ENCODE measurements at places on chromosomes 3 and 15.
A peak's percentile ranks its signal among the peaks of the same experiment; 100 is the strongest.

DNA sequence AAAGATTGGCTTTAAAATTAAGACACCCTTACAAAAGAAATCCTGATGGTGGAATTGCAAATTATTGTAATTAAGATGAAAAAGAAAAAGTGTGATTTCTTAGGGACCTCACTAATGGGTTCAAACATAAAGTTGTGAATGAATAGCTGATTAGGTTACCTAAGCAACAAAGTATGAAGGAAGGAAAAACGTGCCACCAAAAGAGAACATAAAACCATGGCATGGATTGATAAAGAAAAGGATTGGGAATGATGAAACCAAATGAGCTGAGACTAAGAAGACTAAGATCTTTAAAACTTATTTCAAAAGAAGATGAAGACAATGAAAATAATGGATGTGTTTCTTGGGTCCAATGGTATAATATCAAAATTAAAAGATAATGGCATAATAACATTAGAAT is 32.2 kb upstream of the GUCA1C start:
- DNase-seq, result no peak

DNA sequence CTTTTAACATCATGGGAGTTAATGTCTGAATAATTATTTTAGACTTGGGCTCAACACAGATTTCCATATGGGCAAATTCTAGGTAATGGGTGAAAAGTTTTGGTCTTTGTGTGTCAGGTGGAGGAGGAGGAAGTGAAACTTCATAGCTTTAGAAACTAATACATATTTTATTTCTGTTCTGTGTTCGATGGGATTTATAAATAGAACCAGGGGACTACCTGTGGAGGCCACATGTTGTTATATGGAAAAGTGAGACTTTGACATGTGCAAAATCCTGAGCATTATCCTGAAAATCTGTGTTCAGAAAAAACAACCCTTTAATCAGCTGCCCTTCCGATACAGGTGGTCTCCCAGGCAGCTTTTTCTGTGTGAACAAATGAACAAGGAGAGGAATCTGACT is 209.5 kb downstream of the SOX2 start:
- DNase-seq, result no peak

- no peak for DNase-seq
These were observed 16.3 kb upstream of the VPS8 start for GRCh38 chr3:184795522-184796190.

- DNase-seq, result no peak
These were observed 41.1 kb upstream of the MYZAP start for GRCh38 chr15:57550640-57551039.

- DNase-seq, result no peak
These were observed 11.3 kb upstream of the IQGAP1 start for GRCh38 chr15:90376789-90377188.

GRCh38 chr15:67700023-67700422 is 125.3 kb upstream of the SKOR1 start:
- DNase-seq, result peak; percentile 16

- no peak for DNase-seq
These were observed 35.6 kb downstream of the WNT7A start for GRCh38 chr3:13844286-13844685.

DNA sequence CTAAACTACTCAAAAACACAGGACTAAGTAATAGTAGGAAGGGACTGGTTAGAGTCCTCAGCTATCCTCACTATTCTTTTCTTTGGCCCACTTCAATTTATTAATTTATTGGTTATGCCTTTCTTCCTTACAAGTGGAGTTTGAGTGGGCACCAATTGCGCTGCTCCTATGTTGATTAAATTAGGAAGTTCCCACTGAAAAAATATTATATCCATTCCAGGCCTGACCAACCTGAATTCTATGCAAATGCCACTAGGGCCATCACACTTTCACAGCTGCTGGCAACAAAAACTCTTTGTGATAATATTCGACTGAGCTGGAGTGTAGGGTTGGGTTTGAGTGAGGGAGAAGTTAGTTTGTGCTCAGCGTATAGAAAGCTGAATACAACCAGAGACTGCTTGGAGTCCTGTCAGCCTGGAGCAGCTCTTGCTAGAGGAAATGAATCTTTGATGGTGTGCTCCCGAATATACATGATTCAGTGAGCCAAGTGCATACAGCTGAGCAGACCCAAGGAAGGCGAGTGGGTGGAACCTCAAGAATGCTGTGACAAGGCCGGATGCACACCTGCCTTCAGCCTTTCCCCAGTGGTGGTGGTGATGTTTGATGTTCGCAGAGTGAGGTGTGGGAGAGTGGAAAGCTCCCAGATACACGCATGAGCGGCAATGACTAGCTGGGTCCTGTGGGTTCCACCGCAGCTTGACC is 1.5 kb downstream of the ARHGEF3 start:
- DNase-seq, result no peak

DNA sequence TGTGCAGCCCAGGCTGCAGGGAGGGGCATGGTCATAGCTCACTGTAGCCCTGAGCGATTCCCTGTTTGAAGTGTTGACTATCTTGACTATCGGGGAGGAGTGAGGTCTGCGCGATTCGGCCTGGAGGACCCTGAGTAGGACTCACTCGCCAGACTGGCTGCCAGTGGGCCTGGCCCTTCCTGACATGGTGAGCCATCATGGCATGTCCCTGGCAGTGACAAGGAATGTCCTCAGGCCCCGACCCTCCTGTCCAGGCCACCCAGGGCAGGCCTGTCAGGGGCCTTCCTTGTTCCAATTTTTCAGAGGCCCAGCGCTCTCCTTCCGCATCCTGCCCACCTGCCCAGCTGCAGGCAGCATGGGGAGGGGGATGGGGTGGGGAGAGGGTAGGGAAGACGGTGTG is 5.2 kb upstream of the OCA2 start:
- no peak for DNase-seq

DNA sequence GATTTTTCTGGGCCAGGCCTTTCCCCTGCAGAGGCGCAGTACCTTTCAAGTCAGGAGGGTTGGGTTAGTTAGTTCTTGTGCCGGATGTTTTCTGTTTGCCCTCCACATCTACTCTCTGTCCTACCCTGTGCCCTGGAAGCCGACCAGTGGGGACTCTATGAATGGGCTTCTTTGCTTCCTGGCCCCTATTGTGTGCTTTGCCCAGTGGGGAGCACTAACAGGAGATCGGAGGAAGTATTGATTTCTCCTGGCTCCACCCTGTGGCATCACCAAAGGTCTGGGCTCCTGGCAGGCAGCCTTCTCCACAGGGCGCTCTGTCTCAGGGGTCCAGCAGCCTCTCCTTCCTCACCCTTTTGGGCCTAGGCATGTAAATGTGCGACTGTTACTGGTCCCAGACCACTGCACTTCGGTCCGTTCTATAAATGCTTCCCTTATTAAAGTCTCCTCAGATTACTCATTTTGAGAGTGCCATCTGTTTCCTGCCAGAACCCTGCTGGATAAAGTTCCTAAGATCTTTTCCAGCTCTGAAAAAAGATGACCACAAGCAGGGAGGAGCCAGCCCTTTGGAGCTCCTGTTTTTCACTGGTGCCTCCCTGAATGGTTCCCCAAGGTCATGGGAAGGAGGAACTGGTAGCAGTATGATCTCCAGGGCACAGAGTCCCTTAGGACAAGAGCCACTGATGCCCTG is 44.5 kb downstream of the CTDSPL start:
- DNase-seq, result peak; percentile 57

DNA sequence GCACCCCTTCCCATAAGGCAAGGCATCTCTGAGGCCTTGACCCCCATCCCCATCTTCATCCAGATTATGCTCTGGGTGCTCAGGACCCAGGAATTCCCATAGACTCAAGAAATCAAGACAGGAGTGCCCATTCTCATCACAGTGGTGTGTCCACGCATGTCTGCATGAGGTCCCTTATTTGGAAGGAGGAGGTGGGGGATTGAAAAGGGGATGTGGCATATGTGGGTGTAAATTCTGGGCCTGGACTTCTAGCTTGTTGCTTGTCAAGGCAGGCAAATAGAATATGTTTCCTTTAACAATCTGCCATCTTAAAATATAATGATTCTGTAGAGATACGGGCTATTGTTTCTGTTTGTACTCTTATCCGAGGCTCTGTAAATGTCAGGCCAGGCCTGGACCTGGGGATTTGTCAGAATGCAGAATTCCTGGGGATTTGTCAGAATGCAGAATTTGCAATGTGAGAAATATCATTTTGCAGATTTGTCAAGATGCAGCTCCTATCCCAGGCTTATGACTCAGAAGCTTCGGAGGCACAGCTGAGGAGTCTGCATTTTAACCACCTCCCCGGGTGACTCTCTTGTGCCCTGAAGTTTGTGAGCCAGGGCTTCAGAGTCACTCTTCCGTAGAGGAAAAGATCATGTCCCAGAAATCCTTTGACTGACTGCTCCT is 157.8 kb downstream of the SV2B start:
- DNase-seq, result no peak
